ENCODE measurements at places on chromosomes 5 and 9.

GRCh38 chr9:137552022-137552768, 516 bp downstream of the MRPL41 start:
- DNase-seq = no peak

DNA sequence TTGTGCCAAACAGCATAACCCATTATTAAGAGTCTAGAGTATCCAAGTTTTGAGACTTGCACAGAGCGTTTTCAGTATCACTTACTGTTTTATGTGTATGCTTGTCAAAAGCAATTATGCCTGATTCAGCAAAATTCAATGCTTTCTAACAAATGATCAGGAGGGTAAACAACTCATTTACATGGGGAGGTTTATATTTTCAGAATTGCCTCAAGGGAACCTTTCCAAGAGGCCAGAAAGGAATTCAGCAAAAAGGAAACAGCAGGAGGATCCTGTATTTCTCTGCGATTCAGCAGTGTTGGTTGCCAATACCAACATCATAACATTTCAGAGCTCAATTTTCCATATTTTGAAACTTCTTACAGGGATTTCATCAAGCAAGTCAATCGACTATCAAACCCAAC, 69.3 kb upstream of the DAB2 start:
- no peak for DNase-seq

DNA sequence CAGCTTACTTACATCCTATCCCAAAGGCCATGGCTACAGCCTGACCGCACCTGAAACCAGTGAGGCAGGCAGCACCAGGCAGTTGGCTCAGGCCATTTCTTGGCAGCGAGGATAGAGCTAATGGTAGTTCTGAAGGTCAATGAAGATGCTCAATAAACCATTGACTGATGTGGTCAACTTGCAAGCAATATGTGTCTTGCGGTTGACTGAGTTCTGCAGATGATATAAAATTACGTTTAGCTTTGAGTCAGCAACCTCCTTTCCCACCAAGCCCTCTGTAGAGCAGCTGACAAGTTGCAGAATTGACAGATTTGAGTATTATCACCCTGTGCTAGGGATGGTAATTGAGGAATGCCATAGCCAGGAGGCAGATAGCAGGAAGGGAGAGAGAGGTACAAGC, 189.0 kb upstream of the PUM3 start:
- DNase-seq = no peak

DNA sequence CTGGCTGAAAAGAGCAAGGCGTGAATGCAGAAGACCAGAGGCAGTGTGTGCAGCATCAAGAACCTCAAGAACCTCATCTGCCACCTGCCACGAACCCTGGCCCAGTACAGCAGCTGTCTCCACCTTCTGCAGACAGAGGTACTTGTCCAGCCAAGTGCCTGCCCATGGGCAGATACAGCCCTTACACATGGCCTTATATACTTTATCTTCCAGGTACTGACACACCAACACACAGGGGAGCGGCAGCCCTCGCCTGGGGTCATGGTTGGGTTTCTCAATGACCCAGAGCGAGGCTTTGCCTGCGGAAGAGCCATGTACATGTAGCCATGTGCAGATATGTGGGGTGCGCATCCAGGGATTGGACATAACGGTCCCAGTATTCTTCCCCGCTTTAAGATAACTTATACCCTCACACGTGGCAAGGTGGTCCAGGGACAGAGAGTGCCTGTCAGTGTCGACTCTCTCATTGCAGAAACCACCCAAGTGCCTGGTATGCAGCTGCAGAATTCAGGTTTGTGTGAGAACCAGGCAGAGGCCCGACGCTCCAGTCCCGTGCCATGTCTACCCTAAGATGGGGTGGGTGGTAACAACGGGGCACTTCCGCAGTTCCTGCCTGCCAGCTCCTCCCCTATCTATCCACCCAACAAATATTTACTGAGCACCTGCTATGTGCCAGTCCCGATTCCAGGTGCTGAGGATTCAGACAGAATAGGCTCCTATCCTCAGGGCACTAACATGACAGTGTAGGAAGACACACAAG, 206.9 kb downstream of the FSTL4 start:
- no peak for DNase-seq

DNA sequence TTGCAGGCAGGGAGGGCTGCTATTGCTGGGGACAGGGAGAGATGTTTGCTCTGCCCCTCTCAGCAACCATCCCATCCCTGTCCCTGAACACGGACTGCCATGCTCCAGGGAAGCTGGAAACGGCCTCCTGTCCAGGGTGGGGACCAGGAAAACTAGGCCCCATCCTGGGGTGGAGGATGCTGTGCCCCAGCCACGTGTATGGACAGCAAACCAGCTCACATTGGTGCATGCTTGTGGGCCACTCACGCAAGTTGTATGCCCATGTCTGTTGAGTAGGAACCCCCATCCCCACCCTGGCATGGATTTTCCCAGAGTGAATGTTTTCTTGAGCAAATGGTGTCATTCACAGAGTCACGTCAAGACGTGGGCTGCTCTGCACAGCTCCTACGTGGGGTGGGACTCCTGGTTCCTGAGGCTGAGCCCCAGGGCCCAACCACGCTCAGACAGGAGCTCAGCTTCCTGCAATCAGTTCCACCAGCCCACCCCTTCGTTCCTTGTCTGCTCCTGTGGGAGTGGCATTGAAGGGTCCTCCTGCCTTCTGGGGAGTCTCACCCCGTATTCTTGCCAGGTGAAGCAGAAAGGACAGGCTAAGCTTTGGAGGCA, 4.6 kb downstream of the UNC5A start:
- no peak for DNase-seq

- DNase-seq = no peak
These were observed 529.5 kb upstream of the ZNF462 start for GRCh38 chr9:106333481-106333880.

- DNase-seq = no peak
These were observed 77.7 kb downstream of the ARSB start for GRCh38 chr5:78907255-78907891.

- DNase-seq = no peak
These were observed 170.0 kb downstream of the SEC61B start for GRCh38 chr9:99391937-99392594.

DNA sequence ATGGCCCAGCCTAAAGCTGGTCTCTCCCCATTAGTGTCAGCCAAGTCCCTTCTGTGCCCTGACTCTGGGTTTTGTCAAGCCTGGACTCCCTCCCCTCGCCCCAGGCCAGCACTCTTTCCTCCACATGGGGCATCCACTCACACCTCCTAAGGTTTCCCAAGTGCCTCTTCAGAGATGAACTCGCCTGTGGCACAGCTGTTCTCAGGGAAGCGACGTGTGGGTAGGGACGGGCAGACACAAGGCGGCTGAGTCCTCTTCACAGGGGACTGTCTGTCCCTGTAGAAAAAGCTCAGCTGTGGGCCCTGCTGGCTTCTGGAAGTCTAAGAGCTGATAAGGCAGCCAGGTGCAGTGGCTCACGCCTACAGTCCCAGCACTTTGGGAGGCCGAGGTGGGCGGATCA, 78.5 kb downstream of the CACNA1B start:
- DNase-seq = no peak

- DNase-seq = no peak
These were observed 224.8 kb upstream of the TBC1D2 start for GRCh38 chr9:98479967-98480847.

DNA sequence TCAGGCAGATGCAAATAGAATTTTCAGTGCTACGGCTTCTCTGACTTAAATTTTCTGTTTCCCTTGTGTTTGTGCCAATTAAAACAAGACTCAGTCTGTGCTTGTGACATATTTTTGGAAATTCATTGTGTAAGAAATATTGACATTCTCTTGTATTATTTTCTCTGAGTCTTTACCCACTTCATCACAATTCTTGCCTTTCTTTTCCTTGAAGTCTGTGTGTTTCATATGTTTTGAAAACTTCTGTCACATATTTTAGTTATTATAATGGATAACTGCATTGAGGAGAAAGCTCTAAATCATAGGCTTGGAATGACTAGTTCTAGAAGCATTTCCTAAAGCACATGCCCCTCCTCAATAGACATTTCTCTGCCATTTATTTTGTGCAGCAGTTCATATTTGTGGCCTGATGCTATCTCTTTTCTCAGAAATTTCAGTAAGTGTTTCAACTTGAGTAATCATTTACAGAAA, 206.6 kb downstream of the PALM2AKAP2 start:
- no peak for DNase-seq

GRCh38 chr9:34746526-34746925, 36.6 kb upstream of the CCL21 start:
- no peak for DNase-seq

GRCh38 chr5:131218392-131218791, 45.5 kb upstream of the CDC42SE2 start:
- no peak for DNase-seq

DNA sequence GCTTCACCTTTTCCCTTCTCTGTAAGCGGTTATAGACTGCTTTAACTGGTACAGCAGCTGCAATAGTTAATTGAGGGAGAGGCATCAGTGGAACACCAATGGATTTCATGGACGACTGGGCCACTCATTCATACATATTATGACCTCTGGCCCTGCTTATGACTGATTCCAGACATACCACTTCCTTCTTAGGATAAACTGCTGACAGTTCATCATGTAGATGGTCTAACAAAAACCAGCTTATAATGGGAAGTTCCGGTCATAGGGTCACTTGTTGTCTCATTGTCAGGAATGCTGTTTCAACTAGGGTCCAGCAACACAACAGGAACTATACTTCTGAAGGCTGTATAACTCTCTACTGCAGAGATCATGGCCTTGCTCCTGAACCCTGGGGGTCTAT, 265.2 kb upstream of the RASA1 start:
- DNase-seq = no peak

DNA sequence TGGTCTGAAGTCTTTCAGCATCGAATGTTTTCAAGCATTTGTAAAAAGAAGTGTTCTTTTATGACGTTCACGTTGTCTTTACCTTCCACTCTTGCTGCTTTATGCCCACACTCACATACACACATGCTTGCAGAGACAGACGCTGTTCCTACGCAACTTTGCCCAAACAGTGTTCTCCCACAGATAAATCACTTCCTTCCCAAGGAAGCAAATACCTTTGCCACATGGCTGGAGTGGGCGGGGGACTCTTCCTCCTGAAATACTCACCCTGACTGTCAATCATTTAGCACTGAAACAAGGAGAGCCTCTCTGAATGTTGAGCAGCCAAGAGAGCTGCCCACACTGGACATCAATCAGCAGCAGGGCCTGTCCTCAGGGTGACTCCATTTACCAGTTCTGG, 22.4 kb upstream of the ASTN2 start:
- DNase-seq = no peak

DNA sequence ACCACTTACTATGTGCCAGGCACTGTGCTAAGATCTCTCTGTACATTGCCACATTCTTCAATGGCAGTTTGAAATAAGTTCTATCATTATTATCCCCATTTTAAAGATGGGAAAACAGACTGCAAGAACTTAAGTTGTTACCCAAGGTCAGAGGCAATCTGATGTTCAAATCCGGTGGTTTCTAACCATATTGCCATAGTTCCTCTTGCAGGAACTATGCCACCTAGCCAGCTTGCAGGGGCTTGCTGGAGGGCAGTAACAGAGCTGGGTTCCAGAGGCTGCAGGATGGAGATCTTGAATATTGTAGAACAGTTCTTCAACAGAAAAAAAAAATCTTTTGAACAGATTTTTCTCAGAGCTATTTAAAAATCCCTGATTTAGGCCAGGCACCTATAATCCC, 71.8 kb upstream of the TNFAIP8 start:
- no peak for DNase-seq

DNA sequence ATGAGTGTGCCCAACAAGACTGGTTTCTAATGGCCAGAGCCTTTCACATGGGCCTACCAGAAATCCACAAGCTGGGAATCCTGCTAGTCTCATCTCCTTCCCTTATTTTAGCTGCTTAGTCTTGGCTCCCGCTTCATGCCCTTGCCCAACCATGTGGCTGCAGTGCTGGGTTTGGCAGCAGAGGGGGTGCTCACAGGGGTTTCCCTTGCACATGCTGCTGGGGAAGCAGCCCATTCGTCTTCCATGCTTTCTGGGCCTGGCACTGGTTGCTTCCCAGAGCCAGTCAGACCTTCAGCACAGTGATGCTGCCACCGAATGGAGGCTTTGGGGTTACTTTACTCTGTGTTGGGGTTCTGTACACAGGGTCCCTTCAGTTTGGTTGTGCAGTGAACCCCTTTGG, 26.3 kb downstream of the SLC46A2 start:
- no peak for DNase-seq

DNA sequence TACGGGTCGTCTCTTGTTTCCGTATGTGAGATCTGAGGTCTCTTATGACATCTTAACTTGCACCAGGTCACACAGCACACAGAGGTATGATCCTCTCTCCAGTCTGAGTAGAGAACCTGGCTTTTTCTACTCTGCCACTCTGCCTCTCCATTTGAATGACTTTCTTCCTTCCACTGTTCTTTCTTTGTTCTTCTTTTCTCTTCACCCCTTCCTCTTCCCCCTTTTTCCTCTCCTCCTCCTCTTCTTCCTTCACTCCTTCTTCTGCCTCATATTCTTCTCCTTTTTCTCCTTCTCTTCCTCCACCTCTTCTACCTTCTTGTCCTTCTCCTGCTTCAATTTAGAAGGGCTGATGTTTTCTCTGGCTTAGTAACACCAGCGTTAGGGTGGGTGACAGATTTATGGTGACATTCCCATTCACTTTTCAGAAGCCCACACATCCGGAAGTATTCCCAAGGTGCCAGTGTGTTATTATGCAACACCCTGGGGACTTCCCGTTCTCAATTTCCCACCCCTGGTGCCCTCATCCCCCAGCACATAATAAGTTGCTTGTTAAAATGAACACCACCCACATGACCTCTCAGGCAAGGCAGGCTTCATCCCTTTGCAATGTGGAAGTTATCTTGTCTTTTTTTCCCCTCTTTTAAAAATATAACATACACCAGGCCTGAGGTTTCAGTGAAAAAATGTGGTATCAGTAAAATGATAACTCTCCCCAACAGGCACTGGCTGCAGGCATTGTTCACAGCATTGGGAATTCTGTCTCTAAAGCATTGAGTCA, 122.0 kb downstream of the PAPPA start:
- no peak for DNase-seq

DNA sequence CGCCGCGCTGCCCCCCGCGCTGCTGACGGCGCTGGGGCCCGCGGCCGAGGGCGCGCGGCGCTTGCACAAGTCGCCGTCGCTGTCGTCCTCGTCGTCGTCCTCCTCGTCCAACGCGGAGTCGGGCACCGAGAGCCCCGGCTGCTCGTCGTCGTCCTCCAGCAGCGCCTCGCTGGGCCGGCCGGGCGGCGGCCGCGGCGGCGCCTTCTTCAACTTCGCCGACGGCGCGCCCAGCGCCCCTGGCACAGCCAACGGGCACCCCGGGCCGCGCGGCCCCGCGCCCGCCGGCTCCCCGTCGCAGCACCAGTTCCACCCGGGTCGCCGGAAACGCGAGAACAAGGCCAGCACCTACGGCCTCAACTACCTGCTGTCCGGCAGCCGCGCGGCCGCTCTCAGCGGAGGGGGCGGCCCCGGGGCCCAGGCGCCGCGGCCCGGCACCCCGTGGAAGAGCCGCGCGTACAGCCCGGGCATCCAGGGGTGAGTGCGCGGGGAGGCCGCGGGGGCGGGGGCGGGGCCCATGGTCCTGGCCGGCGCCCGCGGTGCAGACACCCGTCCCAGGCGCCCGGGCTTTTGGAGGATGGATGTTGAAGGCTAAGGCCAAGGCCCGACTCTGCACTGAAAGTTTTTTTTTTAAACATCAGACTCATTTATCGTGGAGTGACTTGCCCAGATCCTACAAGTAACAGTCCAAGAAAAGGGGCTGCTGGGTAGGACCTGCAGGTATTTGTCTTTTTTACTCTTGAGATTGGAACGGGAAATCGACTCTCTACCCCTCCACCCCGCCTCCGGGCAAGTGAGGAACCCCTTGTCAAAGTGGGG, 1.2 kb downstream of the TENT4A start:
- no peak for DNase-seq
